Stimulated activated CD4-positive, alpha-beta T cell treated with anti-CD3 and anti-CD28 coated beads, TNF-alpha, amount 100 ng/mL, for 48 hours (primary cell): ENCODE measurements at places on chromosomes 7 and 10.

GRCh38 chr10:124650820-124651401 lies 93.3 kb downstream of the FAM53B start:
- no peak for DNase-seq

- DNase-seq = no peak
These were observed 4.7 kb downstream of the ZNF775 start for GRCh38 chr7:150383710-150384397.

GRCh38 chr7:37076668-37077067 lies 352.4 kb upstream of the AOAH start:
- no peak for DNase-seq

GRCh38 chr7:151117565-151117964 lies 31.3 kb downstream of the AGAP3 start:
- no peak for DNase-seq

GRCh38 chr7:37663693-37664092 lies 19.9 kb upstream of the GPR141 start:
- no peak for DNase-seq

GRCh38 chr10:58854811-58855210 lies 321.6 kb upstream of the PHYHIPL start:
- DNase-seq = no peak

DNA sequence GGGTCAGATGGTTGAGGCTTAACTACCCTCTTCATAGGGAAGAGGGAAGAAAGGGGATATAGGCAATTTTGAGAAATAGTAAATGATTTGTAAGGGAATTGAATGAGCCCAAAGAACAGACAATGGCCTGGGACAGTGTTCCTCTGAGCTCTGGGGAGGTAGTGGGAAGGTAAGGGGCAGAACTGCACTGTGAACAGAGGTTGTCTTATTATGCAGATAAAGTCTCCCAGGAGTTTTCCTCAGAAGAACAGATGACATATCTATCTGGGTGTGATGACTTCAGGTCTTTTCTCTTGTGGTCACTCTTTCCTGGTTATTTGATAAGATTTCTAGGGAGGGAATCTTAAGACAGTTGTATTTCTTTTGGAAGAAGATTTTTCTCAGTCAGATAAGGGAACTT lies 296.1 kb downstream of the ZEB1 start:
- DNase-seq = no peak

DNA sequence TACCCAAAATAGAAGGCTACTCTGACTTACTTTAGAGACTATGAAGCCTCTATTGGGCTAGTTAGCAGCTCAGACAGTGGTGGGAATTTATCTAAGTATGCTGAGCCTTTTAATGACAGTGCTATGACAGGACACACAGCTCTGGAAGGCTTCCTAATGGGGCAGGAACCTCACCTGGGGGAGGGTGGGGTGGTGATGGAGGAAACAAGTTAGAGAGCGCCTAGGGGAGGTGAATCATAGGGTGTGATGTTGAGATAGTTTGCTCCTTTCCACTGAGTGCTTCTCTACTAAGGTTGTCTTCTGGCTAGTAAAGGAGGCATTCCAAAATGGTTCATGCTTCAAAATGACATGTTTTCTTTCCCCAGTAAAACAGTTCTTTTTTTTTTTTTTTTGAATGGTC lies 42.1 kb downstream of the PPP1R9A start:
- no peak for DNase-seq

GRCh38 chr7:137687556-137688265 lies 159.1 kb downstream of the DGKI start:
- no peak for DNase-seq

DNA sequence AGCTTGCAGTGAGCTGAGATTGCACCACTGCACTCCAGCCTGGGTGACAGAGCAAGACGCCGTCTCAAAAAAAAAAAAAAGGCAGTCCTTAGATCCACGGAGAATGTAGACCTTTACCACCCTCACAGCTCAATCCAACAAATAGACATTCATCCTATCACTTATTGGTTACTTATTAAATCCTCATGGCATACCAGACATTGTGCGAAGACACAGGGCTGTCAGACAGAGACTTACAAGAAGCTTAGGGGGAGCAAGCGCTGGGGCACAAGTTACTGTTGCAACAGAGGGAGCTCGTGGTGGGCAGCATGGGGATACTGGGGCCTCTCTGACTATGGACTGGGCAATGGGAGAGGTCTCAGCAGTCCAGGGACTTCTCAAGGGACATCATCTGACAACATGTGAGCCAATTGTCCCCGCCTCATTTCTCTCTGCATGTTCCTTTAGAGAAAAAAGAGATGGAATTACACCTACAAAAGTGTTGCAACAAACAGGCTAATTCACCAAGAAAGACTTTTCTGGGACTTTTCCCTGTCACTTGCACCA lies 82.8 kb upstream of the TNS3 start:
- DNase-seq = no peak

- no peak for DNase-seq
These were observed 46.9 kb upstream of the SFMBT2 start for GRCh38 chr10:7457478-7458316.

DNA sequence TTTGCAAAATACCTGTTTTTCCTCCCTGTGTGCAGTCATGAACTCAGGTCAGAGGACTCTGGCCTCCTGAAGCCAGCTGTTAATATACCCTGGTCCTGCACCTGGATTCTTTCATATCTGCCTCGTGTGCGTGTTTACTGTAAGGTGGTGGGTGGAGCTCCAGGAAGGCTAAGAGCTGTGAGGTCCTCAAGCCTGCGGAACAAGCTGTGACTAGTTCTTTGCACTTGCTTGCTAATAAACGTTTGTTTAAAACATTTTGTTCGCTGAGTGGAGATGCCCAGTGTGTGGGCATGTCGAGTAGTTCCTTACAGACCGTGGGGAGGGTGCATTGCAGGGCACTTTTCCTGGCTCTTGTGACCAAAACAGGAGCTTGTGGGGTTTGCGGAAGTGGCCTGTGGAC lies 139.0 kb downstream of the DOCK1 start:
- no peak for DNase-seq

GRCh38 chr7:133950855-133951254 lies 176.3 kb upstream of the LRGUK start:
- DNase-seq = no peak

GRCh38 chr7:150722431-150722931 lies 6.1 kb downstream of the GIMAP1 start:
- DNase-seq = no peak
